Activated CD8-positive, alpha-beta memory T cell treated with anti-CD3 and anti-CD28 coated beads for 36 hours (primary cell): ENCODE measurements at places on chromosomes 7 and 10. TPM values are rescaled to one million over a fixed set of nuclear protein-coding genes. Genes with fewer than 3 reads are reported as not detected.

The STOX1 gene
- total RNA-seq, result 0.40 TPM

The PLAC9 gene
- not detected for total RNA-seq

The TCAF2 gene
- 29.4 TPM for total RNA-seq

The RBP4 gene
- not detected for total RNA-seq

The RTKN2 gene
- total RNA-seq, result 0.97 TPM

The TMEM176B gene
- not detected for total RNA-seq

The TLL2 gene
- total RNA-seq, result not detected

The CPVL gene
- 0.25 TPM for total RNA-seq

The CFAP69 gene
- total RNA-seq, result 1.5 TPM

The CFAP46 gene
- total RNA-seq, result not detected

The NANOS1 gene
- total RNA-seq, result 0.06 TPM

The CLRN3 gene
- not detected for total RNA-seq
